Stimulated activated CD8-positive, alpha-beta memory T cell treated with anti-CD3 and anti-CD28 coated beads, Interleukin-7, amount 100 ng/mL, for 24 hours (primary cell): ENCODE measurements at places on chromosomes 4 and X.

DNA sequence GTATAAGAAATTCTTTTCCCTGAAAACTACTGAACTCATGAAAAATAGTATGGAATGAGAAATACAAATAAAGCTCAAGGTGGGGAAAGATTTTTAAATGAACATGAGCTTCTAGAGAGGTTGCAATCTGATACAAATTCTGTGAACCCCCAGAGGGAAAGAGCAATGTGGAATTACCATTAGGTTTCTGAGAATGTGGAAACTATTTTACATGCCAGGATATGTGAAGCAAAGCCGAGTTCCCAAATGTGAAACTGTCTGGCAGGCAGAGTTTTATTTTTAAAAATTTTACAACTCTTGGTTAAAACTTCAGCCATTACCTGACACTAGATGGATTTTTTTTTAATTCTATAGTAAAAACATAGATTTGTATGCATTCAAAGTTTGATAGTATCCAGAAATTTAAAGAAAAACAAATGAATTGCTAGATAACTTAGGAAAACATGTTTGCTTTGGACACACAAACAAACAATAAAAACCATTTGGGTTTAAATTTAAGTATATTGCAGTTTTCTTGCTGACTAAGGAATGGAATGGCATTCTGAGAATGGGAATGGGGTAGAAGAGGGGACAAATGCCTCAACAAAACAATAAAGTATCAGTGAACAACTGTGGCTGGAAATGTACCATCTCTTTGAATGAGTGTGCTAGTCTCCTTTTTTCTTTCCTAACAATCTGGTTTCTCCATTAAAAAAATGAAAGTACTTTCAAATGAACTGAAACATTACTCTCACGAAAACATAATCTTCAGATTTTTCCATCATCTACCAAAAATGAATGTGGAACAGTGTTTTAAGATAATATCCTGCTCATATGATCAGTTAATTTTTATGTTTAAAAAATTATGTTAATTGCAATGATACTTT, 99.6 kb downstream of the PCDH18 start:
- no peak for DNase-seq

DNA sequence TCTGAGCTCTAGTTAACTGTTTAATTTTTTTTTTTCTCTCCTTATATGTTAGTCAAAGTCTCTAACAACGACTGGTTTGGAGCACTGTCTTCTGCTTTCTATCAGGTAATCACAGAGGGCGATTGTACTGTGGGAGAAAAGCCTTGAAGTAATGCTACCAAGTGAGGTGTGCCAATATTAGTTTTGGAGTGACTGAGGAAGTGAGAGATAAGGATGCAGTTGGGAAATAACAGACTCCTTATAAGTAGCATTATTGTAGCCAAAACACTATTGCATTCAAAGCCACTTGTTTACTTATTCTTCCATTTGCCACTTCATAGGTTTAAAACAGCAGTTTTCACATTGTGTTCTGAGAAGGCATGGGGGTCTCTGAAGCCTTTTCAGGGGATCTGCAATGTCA, 79.1 kb upstream of the SLC6A14 start:
- no peak for DNase-seq

- DNase-seq = no peak
Observed at GRCh38 chr4:128955751-128956150, 137.6 kb downstream of the SCLT1 start.

DNA sequence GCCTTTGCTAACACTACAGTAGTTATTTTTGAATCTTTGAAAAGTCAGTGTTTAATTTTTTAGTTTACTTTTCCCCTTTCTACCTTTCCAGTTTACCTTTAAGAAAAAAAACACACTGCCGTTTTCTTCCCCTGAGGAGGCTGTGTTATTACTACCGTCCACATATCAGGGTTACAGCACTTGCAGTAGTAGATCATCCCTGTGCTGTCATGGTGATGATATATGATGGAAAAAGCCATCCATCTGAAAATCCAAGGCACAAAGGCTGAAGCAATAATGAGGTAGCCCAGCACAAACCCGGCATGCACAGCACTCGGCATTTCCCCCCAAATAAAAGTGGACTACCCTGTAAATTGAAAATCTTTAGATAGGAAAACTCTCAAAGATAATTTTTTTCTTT, 258.7 kb downstream of the CXXC4 start:
- no peak for DNase-seq

GRCh38 chr4:1023075-1023640, 11.7 kb downstream of the FGFRL1 start:
- no peak for DNase-seq

DNA sequence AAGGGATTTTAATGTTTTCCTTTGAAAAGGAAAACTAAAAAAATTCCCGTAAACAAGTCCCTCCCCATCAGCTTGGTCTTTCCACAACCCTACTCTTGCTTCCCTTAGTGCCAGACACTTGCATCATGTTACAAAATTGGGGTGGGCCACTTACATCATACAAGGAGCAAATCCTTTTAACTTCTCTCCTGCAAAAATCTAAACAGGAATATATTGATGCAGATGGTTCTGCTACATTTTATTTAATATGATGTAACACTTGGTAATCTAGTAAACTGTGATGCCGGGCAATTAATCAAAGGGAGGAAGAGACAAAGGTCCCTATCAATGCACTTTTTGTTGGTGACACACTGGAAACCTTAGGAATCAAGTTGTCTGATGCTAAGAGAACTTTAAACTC, 125.3 kb downstream of the UBE2K start:
- no peak for DNase-seq

- no peak for DNase-seq
Observed at GRCh38 chrX:41137589-41137988, 52.3 kb downstream of the USP9X start.

DNA sequence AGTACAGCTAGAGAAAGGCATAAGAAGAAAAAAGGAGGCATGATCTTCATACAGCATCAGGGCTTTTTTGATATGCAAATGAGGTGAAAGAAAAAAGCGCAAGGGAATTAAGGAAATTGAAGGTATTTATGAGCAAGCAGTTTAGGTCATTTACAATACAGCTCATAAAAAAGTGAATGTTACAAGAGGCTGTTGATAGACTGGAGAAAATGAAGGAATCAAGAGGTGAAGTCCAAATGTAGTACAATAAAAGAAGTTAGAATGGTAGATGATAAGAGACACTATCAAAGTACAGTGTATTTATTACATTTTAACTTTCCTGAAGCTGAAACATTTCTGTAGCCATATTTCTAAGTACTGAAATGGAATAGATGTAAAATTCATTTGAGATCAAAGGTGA, 1349.5 kb downstream of the ADGRL3 start:
- no peak for DNase-seq

DNA sequence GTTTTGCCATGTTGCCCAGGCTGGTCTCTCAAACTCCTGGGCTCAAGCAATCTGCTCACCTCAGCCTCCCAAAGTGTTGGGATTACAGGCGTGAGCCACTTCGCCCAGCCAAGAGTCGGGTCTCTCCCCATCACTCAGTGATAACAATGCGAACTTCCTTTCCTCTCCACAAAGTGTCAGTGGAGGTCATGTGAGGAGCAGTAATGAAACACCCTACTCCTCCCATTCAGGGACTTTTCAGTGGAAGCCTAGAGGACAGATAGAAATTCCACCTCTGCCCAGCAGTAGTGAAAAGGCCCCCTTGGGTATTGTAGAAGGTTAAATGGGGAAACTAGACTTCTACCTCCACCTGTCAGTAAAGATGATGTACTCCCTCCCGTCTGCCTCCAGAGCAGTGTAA, 141.9 kb upstream of the STK26 start:
- DNase-seq = no peak

DNA sequence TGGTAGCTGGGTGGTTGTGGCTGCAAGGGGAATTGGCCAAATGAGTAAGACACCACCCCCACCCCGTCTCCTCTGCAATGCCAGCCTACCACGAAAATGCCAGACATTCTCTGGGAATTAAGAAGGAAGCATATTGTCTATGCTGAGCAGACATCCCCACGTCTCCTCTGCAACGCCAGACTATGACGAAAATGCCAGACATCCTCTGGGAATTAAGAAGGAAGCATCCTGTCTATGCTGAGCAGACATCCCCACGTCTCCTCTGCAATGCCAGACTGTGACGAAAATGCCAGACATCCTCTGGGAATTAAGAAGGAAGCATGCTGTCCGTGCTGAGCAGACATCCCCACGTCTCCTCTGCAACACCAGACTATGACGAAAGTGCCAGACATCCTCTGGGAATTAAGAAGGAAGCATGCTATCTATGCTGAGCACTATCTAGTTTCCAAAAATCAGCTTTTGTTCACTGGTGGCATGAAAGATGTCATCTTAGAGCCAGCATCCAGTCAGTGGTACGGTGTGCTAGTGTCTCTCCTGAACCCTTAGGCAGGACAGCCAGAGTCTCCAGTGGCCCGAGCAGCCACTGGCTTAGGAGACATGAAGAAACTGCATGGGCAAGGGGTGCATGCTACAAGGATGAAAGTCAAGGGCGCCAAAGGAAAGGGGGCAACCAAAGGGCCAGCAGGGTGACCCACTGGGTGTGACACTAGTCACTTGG, 339.8 kb upstream of the FRG1 start:
- no peak for DNase-seq

DNA sequence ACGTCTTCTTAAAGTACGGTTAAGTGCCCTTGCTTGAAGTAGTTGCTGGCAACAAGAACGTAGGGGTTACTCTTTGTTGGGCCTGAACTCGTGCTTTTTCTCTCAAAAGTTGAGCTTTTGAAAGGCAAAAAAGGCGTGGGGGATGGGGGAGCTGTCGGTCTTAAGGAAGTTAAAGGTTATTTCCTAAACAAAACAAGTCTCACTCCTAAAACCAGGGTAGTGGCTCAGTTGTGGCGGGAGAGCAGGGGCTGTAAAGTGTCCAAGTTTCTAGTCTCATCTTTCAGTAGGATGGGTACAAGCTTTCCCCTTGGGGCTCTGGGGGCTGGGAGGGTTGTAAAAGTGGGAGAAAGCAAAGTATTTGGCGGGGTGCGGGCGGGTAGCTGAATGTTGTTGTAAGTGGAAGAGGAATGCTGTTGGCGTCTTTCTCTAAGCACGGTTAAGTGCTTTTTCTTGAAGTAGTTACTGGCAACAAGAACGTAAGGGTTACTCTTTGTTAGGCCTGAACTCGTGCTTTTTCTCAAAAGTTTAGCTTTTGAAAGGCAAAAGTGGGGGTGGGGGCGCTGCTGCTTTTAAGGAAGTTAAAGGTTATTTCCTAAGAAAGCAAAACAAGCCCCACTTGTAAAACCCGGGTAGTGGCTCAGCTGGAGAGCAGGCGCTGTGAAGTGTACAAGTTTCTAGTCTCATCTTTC, 904 bp upstream of the WDR1 start:
- no peak for DNase-seq

DNA sequence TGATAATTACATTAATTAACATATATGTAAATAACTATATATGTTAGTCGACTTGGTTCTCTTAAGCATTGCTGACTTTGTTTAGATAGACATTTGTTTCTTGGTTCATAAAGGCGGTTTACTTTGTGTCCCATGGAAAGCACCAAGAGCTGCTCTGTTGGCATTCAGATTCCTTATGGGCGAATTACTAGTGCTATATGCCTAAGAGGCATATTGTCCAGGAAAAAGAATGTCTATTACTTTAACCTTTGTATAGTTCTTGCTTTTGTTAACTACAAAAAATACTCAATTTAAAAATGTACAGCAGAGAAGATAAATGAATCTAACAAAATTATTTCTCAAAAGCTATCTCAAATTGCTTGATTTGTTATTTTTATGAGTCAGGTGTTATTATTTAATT, 532.8 kb downstream of the FAT4 start:
- no peak for DNase-seq

DNA sequence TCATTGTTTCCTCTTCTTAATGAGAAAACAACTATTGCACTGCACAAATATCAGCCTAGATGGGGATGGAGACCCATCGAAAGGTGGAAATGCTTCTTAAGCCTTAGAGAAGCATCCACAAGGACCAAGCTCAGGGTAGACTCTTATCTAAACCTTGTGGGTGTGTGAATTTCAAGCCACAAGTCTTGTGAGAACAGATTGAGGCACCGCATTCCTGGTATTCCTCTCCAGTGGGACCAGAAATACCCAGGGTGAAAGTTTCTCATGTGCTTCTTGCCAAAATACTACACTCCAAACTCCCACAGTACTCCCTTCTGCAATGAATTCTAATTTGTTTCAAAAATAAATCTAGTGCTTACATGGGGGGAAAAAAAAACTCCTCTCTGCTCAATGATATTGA, 375.6 kb downstream of the PDGFC start:
- DNase-seq = no peak

GRCh38 chr4:52266537-52267137, 215.5 kb downstream of the SPATA18 start:
- DNase-seq = no peak

DNA sequence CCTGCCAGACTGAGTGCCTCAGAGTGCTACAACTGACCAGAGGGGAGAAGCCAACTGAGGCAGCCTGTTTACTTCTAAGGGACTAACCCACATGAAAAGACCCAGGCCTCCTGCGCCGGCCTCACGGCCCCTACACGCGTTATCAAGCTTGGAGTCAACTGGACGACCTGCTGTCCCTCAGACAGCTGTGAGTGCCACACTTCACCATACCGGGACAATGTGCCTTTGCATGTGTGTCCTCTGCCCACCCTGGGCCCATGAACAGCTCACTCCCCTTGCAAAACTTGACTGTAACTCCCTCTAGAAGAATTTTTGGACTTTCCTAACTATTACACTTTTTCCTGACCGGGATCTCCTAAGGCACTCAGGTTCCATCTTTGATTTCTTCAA, 1.8 kb downstream of the NOP14 start:
- no peak for DNase-seq

DNA sequence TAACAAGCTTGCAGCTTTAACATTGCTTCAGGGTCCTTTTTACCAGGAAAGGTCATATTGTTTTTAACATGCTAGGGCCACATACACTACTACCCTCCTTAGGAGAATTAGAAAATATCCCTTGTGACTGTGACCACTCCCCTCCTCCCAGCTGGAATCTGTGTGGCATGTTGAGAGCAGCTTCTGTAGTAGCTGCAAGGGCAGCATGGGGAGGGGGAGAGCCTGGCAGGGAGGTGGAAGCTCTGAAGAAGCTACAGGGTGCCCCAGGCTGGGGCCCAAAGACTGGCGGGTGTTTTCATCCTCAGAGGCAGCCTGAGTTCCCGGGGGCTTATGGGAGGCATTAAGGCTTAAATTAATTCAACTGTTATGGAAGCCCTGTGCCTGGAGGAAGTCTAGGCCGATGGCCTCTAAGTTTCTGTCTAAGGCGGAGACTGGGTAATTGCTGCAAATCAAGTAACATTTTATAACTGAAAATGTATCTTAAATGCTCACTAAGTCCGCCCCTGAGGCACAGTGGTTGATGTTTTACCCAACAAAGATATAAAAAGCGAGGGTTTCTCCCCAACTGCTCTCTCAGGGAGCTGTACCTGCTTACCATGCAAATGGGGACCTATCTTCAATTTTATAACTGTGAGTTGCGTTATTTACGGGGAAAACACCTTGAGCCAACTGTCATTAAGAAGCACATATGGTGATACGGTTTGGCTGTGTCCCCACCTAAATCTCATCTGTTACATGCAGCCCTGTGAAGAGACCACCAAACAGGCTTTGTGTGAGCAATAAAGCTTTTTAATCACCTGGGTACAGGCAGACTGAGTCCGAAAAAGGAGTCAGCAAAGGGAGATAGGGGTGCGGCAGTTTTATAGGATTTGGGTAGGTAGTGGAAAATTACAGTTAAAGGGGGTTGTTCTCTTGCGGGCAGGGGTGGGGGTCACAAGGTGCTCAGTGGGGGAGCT, 37.4 kb upstream of the STS start:
- DNase-seq = no peak
